ENCODE measurements at places on chromosomes 11 and 22.

- DNase-seq = no peak
Observed at GRCh38 chr22:16974298-16975084, 33.5 kb downstream of the GAB4 start.

- DNase-seq = no peak
Observed at GRCh38 chr11:118146554-118146953, 6.1 kb downstream of the SCN4B start.

- DNase-seq = no peak
Observed at GRCh38 chr11:82719361-82720105, 14.1 kb downstream of the FAM181B start.

GRCh38 chr11:19889531-19889930 lies 176.9 kb downstream of the NAV2 start:
- no peak for DNase-seq

DNA sequence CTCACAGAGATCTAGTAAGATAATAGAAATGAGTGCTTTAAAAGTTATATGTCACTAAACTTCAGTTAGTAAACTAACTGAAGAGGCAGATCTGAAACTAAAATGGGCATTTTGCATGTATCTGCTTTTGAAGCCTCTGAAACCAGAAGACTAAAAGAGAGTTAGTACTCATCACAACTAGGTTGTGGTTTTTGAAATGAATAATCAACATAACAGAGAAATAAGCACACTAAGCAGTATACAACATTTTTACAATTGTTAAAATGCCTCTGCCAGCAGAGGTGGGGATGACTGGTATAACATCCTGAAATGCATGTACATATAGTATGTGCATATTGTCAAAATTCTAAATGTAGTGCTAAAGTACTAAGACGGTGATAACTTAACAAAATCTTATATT lies 564.5 kb downstream of the DLG2 start:
- no peak for DNase-seq

- DNase-seq = no peak
Observed at GRCh38 chr11:4039011-4039410, 55.6 kb upstream of the RRM1 start.

DNA sequence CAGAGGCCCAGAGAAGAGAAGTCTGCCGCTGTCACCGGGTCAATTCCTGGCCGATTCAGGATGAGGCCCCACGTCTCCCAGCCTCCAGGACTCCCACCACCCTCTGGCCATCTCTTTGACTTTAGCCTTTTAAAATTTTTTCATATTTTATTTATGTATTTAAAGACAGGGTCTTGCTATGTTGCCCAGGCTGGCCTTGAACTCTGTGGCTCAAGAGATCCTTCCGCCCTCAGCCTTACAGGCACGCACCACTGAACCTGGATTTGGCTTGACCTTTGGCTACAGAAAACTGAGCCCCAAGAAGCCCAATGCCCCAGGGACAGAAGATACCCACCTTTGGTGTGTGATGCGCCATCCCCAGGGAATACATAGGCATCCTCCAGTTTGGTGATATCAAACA lies 3.9 kb downstream of the POLR3H start:
- DNase-seq = no peak

GRCh38 chr11:92740276-92740675 lies 229.2 kb upstream of the MTNR1B start:
- no peak for DNase-seq

All from 8988T (cell line).